ENCODE measurements at places on chromosomes 3 and 15.
A peak's percentile ranks its signal among the peaks of the same experiment; 100 is the strongest.

DNA sequence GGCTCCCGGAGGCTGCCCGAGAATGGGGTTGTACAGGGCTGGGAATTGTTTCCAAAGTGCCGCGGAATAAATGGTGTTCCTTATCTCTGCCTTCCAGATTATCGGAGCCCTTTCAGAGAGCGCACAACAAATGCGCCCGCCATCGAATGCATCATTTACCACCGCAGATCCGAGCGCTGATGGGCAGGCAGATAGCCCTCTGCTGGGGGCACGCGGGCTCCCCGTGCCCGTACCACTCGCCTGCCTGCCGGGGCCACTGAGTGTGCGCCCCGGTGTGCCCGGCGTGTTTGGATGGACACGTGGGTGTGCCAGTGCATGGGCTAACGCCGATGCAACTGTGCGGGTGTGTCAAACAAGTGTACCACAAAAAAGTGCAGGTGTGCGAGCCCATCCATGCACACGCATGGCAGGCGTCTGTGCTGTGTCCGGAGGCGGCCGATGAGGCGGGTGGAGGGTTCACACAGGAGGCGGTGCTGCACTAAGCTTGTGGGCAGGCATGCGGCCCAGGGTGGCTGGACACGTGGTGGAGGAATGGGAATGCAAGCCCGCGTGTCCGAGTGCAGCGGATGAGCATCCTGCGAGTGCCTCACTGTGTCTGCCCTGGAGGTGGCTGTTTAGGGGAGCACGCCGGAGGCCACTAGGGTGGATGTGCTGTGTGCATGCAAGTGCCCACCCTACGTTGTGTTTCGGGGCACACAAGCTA is 3.8 kb upstream of the GATA2 start:
- DNase-seq: peak; percentile 22

- DNase-seq: no peak
These were observed 2.9 kb upstream of the IL17RC start for GRCh38 chr3:9914011-9914410.

GRCh38 chr15:59104602-59104911 is 389 bp upstream of the CCNB2 start:
- DNase-seq: no peak

- DNase-seq: no peak
These were observed 16.8 kb downstream of the ATP10A start for GRCh38 chr15:25846377-25846776.

DNA sequence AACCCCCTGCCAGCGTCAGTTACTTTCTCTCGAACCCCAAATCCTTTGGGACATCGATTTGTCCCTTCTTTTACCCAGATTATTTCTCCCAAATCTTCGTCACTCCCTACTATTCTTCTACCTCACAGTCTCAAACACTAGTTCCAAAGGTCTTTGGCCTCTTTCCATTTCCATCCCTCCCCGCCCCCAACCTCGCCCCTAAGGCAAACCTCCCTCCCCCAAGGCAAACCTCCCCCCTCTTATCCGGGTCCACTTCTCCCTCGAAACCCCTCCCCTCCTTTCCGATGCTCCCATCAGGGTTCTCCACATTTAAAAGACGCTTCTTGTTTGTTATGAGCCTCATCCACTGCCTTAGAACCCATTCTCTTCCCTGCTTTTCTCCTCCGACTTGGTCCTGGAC is 583 bp downstream of the EAF1 start:
- DNase-seq: no peak

- no peak for DNase-seq
These were observed 796.8 kb downstream of the AGBL1 start for GRCh38 chr15:86876387-86876944.

- DNase-seq: no peak
These were observed 15.1 kb downstream of the CMTM7 start for GRCh38 chr3:32406486-32407408.

DNA sequence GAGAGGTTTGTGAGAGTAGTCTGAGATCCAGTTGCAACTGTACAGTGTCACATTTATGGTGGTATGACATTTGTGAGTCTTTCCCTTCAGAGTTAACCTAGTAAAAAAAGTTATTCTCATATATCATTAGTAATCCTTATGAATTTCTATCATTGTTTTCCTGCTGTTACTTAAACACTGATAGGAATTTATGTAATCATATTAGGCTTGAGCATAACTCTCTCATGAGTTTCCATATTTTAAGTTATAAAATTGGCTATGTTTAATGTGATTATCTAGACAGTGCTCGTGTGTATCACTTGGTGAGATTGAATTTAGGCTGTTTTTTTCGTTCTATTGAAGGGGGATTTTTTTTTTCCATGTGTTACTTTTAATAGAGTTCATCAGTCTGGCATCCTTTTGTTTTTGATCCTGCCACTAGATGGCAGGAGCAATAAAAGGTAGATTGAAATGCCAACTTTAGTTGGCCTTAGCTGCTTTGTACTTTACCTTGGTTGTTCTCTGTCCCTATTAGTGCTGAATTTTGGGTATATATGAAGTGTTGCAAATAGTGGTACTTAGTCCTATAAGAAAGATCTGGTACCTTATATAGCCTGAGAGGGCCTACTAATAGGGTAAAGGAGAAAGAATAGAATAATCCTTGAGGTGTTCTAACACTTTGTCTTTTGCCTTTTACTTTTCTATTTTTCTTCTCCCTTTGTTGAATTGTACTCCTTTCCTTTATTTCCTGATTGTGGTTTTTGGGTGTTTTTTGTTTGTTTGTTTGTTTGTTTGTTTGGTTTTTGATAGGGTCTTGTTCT is 17.9 kb downstream of the STT3B start:
- no peak for DNase-seq

- no peak for DNase-seq
These were observed 12.5 kb downstream of the RAB27A start for GRCh38 chr15:55277116-55277564.

GRCh38 chr3:57791245-57791644 is 35.1 kb downstream of the SLMAP start:
- DNase-seq: no peak

GRCh38 chr3:32310918-32311839 is 72.7 kb downstream of the CMTM8 start:
- DNase-seq: no peak

Data from body of pancreas (tissue), 4 donors.